ENCODE measurements at places on chromosomes 2 and 18.

DNA sequence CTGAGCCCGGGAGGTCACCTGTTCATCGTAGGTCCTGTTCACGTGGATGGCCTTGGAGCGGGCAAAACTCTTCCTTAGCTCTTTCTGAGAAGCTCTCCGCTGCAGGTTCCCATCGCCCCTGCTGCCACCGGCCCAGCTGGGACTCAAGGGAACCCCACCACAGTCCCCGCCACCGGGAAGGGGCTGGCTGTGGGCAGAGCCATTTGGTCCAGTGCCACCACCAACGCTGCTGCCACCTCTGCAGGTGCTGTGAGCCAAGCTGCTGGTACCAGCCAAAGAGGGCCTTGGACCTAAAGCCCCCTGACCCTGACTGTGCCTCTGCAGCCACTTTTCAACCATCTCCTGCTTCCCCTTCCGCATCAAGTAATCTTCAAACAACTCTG is 586 bp downstream of the PDE11A start:
- no peak for DNase-seq

GRCh38 chr18:48200631-48201336 is 208.4 kb downstream of the ZBTB7C start:
- DNase-seq = no peak

DNA sequence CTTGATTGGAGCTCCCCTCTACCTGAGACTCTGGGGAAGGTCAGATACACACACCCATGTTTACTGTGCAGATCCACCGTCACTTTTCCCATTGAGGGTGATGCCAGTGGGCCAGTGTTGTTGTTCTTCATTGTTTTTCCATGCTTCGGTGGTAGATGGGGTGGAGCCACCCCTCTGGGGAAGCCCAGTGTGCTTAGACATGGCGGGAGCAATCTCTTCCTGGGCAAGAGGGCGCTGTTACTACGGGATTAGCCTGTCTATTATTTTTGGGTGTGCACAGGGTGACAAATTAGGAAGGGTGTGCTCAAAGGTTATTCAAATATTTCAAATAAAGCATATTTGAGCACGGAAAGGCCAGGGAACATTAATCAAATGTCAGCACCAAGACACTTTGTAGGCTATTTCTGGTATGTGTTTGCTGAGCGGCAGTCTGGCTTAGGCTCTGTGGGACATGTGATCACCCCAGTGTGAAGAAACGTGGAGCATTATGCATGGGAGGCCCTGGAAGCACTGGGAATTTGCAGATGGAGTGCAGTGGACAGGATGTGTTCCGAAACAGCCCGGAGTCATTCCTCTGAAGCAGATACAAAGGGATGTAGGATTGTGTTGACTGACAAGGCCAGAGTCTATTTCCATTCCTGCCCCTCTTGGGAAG is 34.8 kb upstream of the SMIM21 start:
- no peak for DNase-seq

GRCh38 chr2:15942711-15943345 is 2.5 kb downstream of the MYCN start:
- DNase-seq = no peak

DNA sequence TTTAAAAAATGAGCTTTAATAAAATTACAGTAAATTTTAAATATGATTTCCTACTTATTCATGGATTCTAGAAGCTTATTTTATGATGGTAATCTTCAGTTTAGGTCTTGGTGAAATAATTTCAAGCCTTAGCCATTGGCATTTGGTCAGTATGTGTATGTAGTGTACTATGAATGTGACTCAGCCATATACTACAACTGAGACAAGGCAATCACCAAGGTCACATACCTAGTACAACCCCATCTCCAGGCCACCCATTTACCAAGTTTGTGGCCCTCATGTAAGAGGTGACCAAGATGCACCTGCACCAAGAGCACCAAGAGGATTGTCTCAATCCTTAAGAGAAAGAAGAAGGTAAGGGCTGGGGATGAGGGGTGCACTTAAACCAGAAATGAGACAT is 54.8 kb upstream of the FRZB start:
- no peak for DNase-seq

- DNase-seq = peak; percentile 89
These were observed 4.7 kb upstream of the DNAJB2 start for GRCh38 chr2:219274361-219274921.

DNA sequence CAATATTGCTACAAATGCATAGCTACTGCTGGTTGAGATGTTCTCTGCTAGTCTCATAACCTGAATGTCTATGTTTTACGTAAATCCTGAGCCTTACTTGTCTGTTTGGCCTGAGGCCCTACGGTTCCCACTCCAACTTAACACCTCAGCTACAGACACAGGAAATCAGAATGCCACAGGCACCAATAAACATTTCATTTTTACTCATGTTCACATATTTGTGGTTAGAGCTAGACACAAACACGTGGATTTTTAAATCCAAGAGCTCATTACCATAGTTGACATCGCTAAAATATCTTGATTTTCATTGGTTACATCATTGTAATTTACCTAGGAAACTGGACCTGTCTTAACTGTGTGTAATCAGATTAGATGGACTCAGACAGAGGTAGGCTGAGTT is 263.8 kb upstream of the CDH19 start:
- peak; percentile 41 for DNase-seq

GRCh38 chr18:33495278-33495677 is 54.8 kb upstream of the CCDC178 start:
- DNase-seq = no peak

DNA sequence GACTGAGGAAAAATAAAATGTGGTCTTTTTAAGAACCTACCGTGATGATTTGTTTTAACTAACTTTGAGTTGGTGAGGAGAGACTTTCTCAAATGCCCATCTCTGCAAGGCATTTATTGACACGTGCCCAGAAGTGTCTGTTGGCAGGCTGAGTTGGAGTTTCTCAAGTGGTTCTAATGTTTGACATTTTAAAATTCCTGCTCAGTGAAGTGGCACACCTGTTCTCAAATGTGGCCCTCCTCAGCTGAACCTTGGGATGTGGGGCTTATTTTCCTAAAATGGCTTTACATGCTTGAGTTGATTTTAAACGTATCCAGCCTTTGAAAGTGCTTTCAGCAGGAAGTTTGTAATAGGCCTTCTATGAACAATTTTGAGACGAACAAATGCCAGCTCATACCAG is 876 bp upstream of the CAVIN2 start:
- DNase-seq = no peak

GRCh38 chr2:106314444-106314843 is 120.3 kb upstream of the UXS1 start:
- DNase-seq = no peak

- DNase-seq = no peak
These were observed 11.1 kb downstream of the ITPRID2 start for GRCh38 chr2:181902625-181903024.

- no peak for DNase-seq
These were observed 105.9 kb upstream of the ID2 start for GRCh38 chr2:8575834-8576423.

GRCh38 chr2:182226807-182227206 is 200.0 kb downstream of the PDE1A start:
- DNase-seq = no peak

- DNase-seq = peak; percentile 89
These were observed 37.1 kb upstream of the ZCCHC2 start for GRCh38 chr18:62485684-62486083.

DNA sequence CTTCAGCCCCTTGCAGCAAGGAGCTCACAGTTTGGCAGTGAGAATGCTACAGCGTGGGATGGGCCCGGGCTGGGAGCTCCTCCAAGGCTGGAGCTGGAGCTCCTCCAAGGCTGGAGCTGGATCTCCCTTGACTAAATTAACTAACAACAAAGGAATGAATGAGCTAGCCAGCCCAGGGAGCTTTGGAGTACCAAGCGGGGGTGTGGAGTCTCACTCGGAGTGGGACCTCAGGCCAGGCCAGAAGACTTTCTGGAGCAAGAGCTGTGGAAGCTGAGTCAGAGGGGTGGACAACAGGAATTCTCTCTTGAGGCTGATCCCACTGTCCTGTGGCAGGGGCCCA is 244.7 kb upstream of the HS6ST1 start:
- DNase-seq = peak; percentile 96

DNA sequence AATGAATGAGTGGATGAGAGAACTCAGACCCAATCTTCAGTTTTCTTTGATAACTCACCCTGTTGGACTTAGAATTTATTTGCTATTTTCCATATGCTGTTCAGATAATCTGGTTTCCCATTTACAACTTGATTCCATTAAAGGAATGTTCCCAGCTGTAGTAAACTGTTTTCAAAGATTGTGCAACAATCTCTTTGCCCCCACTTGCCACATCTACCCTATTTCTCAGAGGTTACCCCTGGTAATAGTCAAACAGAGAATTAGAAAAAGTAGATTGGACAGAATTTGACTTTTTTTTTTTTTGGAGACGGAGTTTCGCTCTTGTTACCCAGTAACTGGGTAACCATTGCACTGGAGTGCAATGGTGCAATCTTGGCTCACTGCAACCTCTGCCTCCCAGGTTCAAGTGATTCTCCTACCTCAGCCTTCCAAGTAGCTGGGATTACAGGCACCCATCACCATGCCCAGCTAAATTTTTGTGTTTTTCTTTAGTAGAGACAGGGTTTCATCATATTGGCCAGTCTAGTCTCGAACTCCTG is 93.4 kb upstream of the SIX2 start:
- DNase-seq = no peak

- peak; percentile 40 for DNase-seq
These were observed 27.2 kb upstream of the EML4 start for GRCh38 chr2:42141687-42142546.

- DNase-seq = no peak
These were observed 96.8 kb downstream of the SNTG2 start for GRCh38 chr2:1047485-1047884.

GRCh38 chr2:174233771-174234275 is 14.5 kb downstream of the OLA1 start:
- no peak for DNase-seq

GRCh38 chr18:63924551-63924950 is 16.8 kb downstream of the SERPINB10 start:
- no peak for DNase-seq

- DNase-seq = no peak
These were observed 100.1 kb upstream of the ASAP2 start for GRCh38 chr2:9106338-9107167.

- no peak for DNase-seq
These were observed 55.7 kb downstream of the ITSN2 start for GRCh38 chr2:24304631-24305030.

DNA sequence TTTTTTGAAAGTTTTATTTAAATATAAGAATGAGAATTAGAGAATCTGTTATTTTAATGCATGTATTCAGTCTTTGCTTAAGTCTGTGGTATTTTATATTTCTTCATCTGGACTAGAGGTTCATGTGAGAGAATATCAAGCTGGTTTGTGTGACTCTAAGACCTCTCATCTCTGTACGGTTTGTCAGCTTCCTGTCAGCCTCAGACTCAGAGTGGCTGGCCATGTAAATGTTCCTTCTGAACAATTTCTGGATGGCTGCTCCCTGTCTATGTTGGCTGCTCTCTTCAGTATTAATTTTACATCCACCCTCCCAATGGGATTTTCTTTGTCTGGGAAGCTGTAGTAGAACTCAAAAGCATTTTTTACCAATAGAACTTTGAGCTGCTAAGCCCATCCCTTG is 225.3 kb upstream of the THUMPD2 start:
- no peak for DNase-seq

- peak; percentile 44 for DNase-seq
These were observed 61.6 kb upstream of the RAB27B start for GRCh38 chr18:54766634-54767033.

DNA sequence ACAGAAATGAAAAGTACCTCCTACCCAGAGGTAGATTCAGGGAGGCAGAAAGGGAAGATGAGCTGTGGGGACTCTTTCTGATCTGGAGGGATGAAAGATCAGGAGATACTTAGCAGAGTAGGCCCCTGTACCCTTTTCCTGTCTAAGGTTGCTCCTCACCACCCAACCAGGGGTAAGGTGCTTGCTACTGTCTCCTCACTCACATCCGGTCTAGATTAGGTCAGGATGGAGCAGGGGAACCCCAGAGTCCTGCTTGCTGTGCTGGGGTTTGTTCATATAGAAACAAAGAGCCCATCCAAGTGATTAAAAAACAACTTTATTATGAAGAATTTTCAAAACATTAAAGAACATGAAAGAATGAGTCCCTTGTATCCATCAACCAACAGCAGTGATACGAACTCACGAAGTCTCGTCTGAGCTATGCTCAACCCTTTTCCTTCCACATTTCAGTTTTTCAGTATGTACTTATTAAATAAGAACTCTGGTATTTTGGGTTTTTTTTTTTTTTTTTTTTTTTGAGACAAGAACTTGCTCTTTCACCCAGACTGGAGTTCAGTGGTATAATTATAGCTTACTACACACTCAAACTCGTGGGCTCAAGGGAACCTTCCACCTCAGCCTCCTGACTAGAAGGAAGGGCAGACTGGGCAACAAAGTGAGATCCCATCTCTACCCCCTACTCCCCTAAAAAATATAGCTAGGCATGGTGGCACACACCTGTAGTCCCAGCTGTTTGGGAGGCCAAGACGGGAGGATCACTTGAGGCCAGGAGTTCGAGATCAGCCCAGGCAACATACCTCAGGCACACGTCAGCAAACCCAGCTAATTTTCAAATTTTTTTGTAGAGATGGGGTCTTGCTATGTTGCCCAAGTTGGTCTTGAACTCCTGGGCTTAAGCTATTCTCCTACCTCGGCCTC is 28.5 kb upstream of the MCFD2 start:
- no peak for DNase-seq

GRCh38 chr2:230244211-230244610 is 18.7 kb downstream of the SP140 start:
- DNase-seq = no peak

DNA sequence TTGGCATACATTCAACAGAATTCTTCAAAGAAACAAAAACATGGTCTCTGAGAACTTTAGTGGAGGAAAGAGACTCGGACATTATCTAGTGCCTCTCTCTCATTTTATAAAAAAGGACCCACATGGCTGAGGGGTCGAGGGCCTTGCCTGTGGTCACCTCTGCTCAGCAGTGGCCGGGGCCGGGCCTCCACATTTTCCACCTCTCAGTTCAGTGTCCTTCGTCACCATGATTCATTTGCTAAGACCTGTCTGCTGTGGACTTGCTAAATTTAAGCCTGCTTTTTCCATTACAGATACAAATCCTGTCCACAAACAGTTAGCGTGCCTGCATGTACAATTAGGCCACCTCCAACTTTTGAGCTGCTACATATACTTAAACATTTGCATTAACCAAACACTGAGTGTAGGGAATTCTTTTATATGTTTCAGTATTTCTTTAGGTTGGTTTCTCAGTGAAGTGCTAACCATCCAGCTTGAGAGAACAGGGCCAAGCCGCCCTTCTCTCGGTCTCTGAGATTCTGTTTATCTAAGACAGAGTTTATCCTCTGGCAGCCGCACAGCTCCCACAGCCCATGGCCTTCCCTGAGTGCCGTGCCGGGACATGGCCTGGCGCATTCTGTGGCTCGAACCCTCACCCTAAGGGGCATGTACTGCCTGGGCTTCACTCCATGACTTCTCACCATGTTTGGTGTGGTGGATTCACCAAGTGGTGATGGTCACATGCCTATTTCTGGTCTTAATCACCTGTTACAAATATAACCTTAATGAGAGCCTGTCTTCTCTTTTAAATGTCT is 46.2 kb downstream of the COA5 start:
- DNase-seq = no peak

DNA sequence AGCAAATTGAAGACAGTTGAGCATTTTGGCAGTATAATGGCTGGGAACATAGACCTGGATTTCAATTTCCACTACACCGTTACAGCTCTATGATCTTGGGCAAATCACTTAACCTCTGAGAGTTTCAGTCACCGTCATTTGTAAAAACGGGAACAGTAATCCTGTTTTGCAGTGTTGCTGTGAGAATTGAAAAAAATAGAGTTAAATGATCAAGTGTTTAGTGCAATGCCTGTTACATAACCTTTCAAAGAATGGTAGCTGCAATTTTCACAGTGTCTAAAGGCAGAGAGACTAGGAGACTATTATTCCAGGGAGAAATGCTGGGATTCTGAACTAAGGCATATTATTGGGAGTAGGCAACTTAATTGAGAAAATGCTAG is 2.0 kb downstream of the AGPS start:
- no peak for DNase-seq
